ENCODE measurements at places on chromosomes 3 and 15. TPM values are rescaled to one million over a fixed set of nuclear protein-coding genes. Genes with fewer than 3 reads are reported as not detected.

The ACKR4 gene
- 2.2 TPM for total RNA-seq

The HRG gene
- total RNA-seq: not detected

The SLC9C1 gene
- total RNA-seq: not detected

DNA sequence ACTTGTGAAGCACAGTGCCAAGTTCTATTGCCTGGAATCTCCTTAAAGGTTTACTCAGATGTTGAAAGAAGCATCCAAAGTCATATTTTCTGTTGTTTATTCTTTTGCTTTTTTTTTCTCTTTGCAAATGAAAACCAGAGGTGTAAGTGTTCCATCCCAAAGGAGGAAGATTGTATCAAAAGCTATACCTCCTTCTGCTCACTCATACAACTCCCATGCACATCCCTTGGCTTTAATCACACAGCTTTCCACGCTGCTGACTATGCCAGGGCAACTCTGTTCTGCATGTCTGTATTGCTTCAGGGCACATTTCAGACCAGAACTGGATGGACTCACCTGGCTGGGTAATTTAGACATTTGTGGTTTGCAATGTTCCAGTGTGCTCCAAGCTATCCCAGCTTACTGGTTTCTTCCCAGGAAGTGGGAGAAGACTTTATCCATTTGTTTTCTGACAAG lies 399.6 kb upstream of the TBL1XR1 start:
- DNase-seq: no peak

GRCh38 chr15:78259232-78259631 lies 5.1 kb upstream of the DNAJA4 start:
- DNase-seq: no peak
